ENCODE measurements at places on chromosomes 16 and 17. TPM values are rescaled to one million over a fixed set of nuclear protein-coding genes. Genes with fewer than 3 reads are reported as not detected.

PRSS33 gene
- not detected for polyA plus RNA-seq

DNA sequence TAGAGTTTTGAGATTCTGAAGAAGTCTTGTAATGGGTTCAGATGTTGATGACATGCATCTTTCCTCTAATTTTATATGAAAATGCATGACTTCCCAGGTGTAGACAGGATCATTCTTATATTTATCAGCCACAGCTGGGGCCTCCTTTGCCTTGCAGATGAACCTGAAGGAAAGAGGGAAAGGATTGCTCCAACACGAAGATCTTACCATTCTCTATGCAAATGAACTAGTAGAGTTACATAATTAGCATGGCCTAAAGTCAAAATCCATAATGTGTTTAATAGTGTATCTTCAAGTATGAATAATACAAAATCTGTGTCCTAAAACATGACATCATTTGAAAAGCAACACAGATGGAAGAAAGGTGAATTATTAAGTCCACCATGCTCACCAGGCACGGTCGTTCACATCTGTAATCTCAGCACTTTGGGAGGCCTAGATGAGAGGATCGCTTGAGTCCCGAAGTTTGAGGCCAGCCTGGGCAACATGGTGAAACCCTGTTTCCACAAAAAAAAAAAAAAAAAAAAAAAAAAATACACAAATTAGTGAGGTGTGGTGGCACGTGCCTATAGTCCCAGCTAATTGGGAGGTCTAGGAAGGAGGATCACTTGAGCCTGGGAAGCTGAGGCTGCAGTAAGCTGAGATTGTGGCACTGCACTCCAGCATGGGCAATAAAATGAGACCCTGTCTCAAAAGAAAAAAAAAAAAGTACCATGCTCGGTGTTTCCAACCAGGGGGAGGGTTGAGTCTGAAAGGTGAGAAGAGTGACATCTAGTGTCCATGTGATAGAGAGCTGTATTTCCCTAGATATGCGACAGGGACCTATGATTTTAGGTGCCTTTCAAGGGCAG, 6.3 kb downstream of the VWA3A start:
- H3K36me3 ChIP-seq, result no peaks in the 10 kb centered on the region
- H3K27ac ChIP-seq, result no peak overlapping the region
- no peaks in the 10 kb centered on the region for H3K4me1 ChIP-seq
- no peak overlapping the region for H3K4me3 ChIP-seq

- H3K4me1 ChIP-seq, result peaks cover 11% of the 10 kb centered on the region
- no peak for DNase-seq
- no peak overlapping the region for H3K4me3 ChIP-seq
- no peaks in the 10 kb centered on the region for H3K27me3 ChIP-seq
- no peak overlapping the region for H3K27ac ChIP-seq
- no peaks in the 10 kb centered on the region for H3K36me3 ChIP-seq
Measured at GRCh38 chr16:66418165-66418962, 8.7 kb upstream of the BEAN1 start.

DNA sequence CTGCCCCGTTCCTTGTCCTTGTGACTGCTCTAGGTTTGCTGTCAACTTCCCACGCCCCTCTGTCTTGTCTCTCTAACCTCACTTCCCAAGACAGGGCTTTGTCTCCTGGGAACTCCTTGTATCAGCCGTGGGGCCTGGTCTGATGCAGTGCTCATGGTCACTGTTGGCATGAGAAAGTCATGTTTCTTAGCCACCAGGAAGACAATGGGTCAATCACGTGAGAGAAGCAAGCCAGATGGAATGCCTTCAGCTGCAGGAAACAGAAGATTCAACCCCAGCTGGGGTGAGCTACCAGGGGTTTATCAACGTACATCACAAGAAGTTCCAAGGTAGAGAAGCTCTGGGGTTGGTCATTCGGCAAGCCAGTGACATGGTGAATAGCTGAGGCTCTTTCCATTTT, 116.6 kb downstream of the IRF8 start:
- no peak overlapping the region for H3K4me3 ChIP-seq
- H3K36me3 ChIP-seq, result no peaks in the 10 kb centered on the region
- H3K27ac ChIP-seq, result no peak overlapping the region
- no peaks in the 10 kb centered on the region for H3K27me3 ChIP-seq

DNA sequence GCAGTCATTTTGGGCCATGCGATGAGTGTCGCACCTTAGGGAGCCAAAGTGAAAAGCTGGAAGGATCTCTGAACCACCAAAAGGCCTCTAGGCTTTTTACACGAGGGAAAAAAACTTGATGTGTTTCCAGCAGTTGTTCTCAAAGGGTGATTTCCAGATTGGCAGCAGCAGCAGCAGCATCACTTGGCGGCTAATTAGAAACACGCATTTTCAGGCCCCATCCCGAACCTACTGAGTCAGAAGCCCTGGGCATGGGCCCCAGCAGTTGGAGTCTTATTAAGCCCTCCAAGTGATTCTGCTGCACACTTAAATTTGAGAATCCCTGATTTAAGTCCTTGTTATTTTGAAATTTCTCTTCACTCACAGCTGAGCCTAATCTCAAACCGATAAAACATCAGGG, 25.3 kb upstream of the PYY start:
- no peak overlapping the region for H3K4me3 ChIP-seq
- no peak for DNase-seq
- no peaks in the 10 kb centered on the region for H3K4me1 ChIP-seq
- H3K27me3 ChIP-seq, result peaks cover 48% of the 10 kb centered on the region
- no peaks in the 10 kb centered on the region for H3K36me3 ChIP-seq

- H3K27ac ChIP-seq, result no peak overlapping the region
- no peaks in the 10 kb centered on the region for H3K4me1 ChIP-seq
- no peaks in the 10 kb centered on the region for H3K36me3 ChIP-seq
- no peak for DNase-seq
- H3K4me3 ChIP-seq, result no peak overlapping the region
Measured at GRCh38 chr17:15741624-15742023, 9.5 kb downstream of the TBC1D26 start.

- peaks cover 4% of the 10 kb centered on the region for H3K27me3 ChIP-seq
- H3K4me1 ChIP-seq, result peaks cover 36% of the 10 kb centered on the region
- peak overlapping the region; percentile 61 for H3K27ac ChIP-seq
- no peak for DNase-seq
- peak overlapping the region; percentile 50 for H3K4me3 ChIP-seq
Measured at GRCh38 chr16:29806641-29807425, 504 bp downstream of the MAZ start.

Data from keratinocyte (primary cell).